ENCODE measurements at places on chromosomes 6 and 20.

DNA sequence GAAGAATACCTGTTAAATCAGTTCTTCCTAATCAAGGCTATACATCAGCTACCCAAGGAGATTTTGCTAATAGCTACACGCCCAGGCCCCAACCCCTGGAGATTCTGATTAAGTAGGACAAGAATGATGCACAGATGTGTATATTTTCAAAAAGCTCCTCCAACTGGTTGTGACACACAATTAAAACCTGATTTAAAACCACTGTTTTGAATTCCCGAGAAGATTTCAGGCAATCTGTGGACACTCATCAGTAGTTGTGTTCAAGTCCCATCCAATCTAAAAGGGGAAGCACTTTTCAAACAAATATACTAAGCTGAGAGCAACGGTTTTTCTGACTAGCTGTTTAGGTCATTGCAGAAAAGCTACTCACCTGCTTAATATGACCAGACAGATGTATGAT is 118.9 kb upstream of the NHSL1 start:
- no peak for DNase-seq

DNA sequence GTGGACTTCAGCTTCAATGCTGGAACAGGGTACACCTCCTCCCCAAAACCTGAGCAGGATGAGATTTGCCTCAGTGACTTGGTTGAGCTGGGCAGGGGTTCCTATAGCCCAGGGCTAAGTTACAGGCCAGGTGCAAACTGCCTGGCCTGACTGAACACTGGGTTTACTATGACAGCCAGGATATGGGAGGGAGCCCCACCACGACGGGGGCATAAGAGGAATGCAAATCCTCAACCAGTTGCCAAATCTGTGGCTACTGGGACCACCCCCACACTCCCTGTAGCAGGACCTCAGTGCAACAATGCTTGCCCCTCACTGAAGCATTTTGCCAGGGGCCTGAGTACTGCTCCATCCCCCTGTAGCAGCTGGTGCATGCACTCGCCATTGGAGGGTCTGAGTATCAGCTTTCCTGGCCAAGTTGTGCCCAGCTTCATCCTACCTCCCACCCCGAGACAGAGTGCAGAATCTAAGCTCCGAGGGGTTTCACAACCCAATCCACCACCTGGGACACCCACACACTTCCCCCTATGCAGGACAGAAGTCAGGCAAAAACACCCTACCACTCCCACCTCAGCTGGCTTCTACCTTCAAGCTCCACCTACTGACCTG is 27.6 kb downstream of the TREML4 start:
- no peak for DNase-seq

- DNase-seq = no peak
These were observed at the start of gene NOL4L for GRCh38 chr20:32585011-32585585. Gene NOL4L (minus strand): TSS chr20:32585333. CDS start chr20:32584890, 443 bp downstream.

- DNase-seq = no peak
These were observed 311.7 kb upstream of the JAG1 start for GRCh38 chr20:10985536-10985935.

DNA sequence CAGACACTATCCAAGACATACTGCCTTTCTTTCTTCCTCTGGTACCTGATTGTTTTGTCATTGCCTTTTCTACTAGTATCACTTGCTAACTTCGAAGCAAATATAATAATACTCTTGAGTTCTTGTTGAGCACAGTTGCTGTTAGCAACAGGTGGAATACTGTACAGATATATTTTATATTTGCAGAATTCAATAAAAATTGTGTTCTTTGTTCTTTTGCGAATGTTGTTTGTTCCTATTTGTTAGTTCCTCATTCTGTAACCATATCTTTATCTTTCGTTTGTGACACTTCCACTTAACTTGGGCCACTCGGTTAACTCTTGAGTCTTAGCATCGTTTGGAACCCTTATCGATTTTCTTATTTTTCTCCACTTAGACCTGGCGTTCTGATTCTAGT is 868 bp downstream of the CYB5R4 start:
- DNase-seq = no peak

DNA sequence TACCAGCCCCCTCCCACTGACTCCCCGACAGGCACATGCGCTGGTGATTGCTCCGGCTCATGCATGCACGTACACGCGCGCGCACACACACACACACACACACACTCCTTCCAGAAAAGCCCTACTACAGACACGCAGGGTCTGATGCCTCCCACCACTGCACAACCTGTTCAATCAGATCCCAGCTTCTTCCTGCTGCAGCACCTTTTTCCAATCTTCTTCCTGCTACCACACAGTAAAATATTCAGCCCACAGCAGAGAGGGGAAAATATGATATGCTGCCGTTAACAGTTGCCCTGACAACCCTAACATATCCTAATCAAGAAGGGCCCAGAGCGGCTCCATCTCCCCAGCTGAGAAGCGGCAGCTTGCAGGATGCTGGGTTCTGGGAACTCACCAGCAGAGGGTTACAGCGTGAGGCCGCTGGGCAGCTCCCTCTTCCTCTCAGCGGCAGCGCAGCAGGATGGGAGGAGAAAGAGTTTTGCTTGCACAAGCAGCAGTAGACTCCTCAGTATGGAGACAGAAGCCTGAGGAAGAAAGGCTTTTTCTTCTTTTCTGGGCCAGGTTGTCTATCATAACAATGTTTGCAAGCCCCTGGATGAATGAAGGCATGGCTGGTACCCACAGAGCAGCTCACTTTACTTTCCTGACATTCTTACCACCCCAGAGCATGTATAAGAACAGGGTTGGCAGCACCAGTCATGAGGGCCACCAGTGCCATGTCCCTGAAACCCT is 23.9 kb downstream of the MAP7 start:
- no peak for DNase-seq
